A673 (cell line): ENCODE measurements at places on chromosomes 5 and 9. TPM values are rescaled to one million over a fixed set of nuclear protein-coding genes. Genes with fewer than 3 reads are reported as not detected.
A peak's percentile ranks its signal among the peaks of the same experiment; 100 is the strongest.

DNA sequence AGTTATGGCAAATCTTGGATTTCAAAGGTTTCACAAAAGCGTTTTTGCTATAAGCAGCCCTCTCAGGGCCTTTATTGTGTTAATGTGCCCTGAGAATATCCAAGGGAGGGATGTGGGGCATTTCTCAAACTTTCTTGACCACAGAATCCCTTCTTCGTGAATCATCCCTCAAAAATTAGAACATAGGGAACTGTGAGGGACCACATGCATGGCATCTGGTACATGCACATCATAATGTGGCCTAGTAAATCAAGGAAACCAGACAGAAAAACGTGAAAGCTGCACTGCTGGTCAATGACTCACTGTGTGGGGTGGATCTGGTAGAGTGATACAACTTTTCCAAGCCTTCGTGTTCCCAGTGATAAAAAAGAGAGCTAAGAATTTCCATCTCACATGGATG lies 22.4 kb downstream of the DDX31 start:
- no peak overlapping the region for H3K27ac ChIP-seq
- H3K4me3 ChIP-seq, result no peak overlapping the region
- H3K36me3 ChIP-seq, result peaks cover 60% of the 10 kb centered on the region
- DNase-seq, result no peak
- H3K27me3 ChIP-seq, result no peaks in the 10 kb centered on the region

Gene TERT
- total RNA-seq, result 14.2 and 17.1 TPM in 2 replicates

GRCh38 chr9:128911529-128912035 lies 9.2 kb upstream of the PHYHD1 start:
- H3K4me1 ChIP-seq, result peaks cover 16% of the 10 kb centered on the region
- no peaks in the 10 kb centered on the region for H3K27me3 ChIP-seq
- peak; percentile 54 for DNase-seq
- H3K27ac ChIP-seq, result peak overlapping the region; percentile 52
- no peak overlapping the region for H3K4me3 ChIP-seq

DNA sequence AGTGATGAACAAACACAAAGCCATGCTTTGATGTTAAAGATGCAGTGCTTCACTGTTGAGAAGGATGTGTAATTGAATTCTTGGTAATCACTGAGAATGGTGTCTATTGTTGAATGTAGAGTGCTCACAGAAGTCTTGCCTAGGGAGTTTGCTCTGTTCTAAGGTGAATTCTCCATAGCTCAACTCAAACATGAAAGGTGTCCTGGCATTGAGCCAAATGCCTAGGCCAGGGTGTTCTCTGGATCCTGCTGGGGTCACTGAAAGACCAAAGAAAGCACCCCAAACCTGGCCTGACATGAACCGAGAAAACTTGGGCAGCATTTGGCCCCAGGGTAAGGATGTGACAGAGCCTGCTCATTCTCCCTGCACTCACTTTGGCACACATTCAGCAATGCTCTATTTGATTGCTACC lies 217.3 kb downstream of the ARL15 start:
- H3K4me1 ChIP-seq, result peaks cover 9% of the 10 kb centered on the region
- no peaks in the 10 kb centered on the region for H3K27me3 ChIP-seq
- H3K27ac ChIP-seq, result no peak overlapping the region
- H3K4me3 ChIP-seq, result no peak overlapping the region
- DNase-seq, result no peak

Gene OR1L8
- total RNA-seq, result not detected in 2 replicates

DNA sequence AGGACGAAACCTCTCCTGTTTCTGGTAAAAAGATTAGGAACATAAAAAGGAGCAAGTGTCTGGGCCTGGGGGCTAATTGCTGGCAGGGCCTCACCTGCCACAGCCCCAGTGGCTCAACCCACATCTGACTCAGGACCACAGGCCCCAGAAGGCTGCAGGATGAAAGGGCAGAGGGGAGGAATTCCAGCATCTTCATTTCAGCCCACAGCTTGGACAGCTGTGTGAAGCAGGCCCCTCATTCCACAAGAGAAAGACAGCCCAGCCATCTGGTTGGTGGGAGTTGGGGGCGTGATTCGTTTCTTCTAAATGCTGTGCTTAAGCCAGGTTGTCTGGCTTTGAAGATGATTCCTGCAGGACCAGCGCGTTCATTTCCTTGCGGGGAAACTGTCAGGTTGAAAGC lies 29.1 kb downstream of the NKX2-5 start:
- no peak overlapping the region for H3K4me3 ChIP-seq
- DNase-seq, result no peak
- H3K27ac ChIP-seq, result no peak overlapping the region
- H3K27me3 ChIP-seq, result no peaks in the 10 kb centered on the region
- H3K36me3 ChIP-seq, result no peaks in the 10 kb centered on the region

DNA sequence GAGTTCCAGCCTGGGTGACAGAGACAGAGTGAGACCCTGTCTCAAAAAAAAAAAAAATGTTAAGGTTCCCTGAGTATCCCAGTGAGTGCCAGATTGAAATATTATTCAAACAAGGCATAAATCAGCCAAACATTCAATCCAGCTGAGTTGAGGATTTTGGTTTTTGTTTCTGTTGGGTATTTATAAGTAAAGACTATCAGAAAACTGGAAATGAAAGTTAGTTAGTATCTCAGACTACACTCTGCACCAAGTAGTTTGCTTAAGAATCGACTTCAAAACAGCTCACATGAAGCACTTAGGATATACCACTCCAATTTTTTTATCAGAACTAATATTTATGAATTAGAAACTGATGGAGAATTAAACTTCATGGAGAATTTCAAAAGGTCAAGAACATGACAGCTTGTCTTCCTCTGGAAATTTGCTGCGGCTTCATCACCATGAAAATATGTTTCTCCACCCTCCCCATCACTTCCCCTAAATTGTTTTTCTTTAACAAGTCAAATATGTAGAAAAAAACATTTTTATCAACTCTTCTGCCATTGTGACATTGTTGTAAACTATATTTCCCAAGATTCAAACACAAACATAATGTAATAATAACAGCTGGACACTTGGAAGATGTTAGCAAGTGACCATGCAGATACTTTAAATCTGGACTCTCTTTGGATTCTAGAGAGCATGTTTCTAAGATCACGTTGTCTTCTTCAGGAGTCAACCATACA lies 110.0 kb upstream of the PTGER4 start:
- H3K36me3 ChIP-seq, result no peaks in the 10 kb centered on the region
- no peak for DNase-seq
- no peaks in the 10 kb centered on the region for H3K4me1 ChIP-seq

DNA sequence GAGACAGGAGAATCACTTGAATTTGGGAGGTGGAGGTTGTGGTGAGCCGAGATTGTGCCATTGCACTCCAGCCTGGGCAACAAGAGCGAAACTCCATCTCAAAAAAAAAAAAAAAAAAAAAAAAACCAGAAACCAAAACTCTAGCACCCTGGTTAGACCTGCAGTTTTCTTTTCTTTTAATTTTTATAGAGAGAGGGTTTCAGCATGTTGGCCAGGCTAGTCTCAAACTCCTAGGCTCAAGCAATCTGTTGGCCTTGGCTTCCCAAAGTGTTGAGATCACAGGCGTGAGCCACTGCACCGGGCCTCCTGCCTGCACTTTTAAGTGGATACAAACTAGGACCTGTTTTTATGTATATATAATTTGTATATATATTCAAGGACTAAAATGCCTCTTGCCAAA lies 12.9 kb upstream of the MTMR12 start:
- no peak overlapping the region for H3K4me3 ChIP-seq
- DNase-seq, result no peak
- no peaks in the 10 kb centered on the region for H3K27me3 ChIP-seq

GRCh38 chr5:41403846-41404245 lies 106.6 kb downstream of the PLCXD3 start:
- H3K4me3 ChIP-seq, result no peak overlapping the region
- H3K27ac ChIP-seq, result no peak overlapping the region
- H3K4me1 ChIP-seq, result no peaks in the 10 kb centered on the region
- DNase-seq, result no peak

Gene QRFP
- total RNA-seq, result not detected in 2 replicates

Gene SLC23A1
- total RNA-seq, result not detected in 2 replicates

Gene GMCL2
- total RNA-seq, result not detected in 2 replicates

- no peaks in the 10 kb centered on the region for H3K27me3 ChIP-seq
- H3K36me3 ChIP-seq, result no peaks in the 10 kb centered on the region
- H3K4me3 ChIP-seq, result no peak overlapping the region
- DNase-seq, result no peak
- no peak overlapping the region for H3K27ac ChIP-seq
These were observed 28.1 kb downstream of the CPEB4 start for GRCh38 chr5:173916233-173916632.

Gene CCDC180
- 0.34 and 0.66 TPM in 2 replicates for total RNA-seq

- no peak overlapping the region for H3K27ac ChIP-seq
- no peak overlapping the region for H3K4me3 ChIP-seq
- no peaks in the 10 kb centered on the region for H3K36me3 ChIP-seq
- H3K27me3 ChIP-seq, result no peaks in the 10 kb centered on the region
- no peak for DNase-seq
- H3K4me1 ChIP-seq, result no peaks in the 10 kb centered on the region
These were observed 192.4 kb upstream of the PUM3 start for GRCh38 chr9:3036333-3036700.

- no peaks in the 10 kb centered on the region for H3K36me3 ChIP-seq
- H3K27me3 ChIP-seq, result no peaks in the 10 kb centered on the region
- no peak overlapping the region for H3K4me3 ChIP-seq
- H3K4me1 ChIP-seq, result peaks cover 6% of the 10 kb centered on the region
These were observed 467.5 kb downstream of the EFNA5 start for GRCh38 chr5:107203243-107203642.

DNA sequence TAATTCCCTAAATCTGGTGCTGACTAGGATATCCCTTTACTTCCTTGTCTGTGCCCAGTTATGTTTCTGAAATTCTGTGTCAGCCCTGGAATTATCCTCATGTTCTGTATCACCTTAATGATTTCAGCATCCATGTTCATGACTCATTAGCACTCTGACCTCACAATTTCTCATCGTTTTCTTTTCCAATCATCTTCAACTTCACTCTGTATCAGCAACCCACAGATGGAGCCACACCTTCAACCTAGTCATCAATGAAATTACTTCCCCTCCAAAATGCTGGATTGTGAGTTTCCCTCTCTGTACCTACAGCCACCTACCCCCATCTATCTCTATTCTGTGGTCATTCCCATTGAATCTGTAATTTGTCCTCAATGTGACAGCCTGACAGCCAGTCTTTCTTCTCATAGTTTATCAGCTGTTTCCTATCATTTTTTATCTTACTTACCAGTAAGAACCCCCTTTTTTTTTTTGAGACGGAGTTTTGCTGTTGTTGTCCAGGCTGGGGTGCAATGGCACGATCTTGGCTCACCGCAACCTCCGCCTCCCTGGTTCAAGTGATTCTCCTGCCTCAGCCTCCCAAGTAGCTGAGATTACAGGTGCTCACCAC lies 3.1 kb upstream of the IL6ST start:
- H3K27me3 ChIP-seq, result no peaks in the 10 kb centered on the region
- H3K27ac ChIP-seq, result no peak overlapping the region
- H3K4me1 ChIP-seq, result peaks cover 10% of the 10 kb centered on the region
- DNase-seq, result no peak
- H3K4me3 ChIP-seq, result no peak overlapping the region
- H3K36me3 ChIP-seq, result no peaks in the 10 kb centered on the region

Gene TICAM2
- total RNA-seq, result 0.32 and 1.3 TPM in 2 replicates

GRCh38 chr9:133587466-133587865 lies 21.7 kb downstream of the FAM163B start:
- H3K4me1 ChIP-seq, result peaks cover 25% of the 10 kb centered on the region
- no peak overlapping the region for H3K4me3 ChIP-seq
- no peak for DNase-seq
- H3K27me3 ChIP-seq, result no peaks in the 10 kb centered on the region

Gene GRIN1
- 0.17 and 0.52 TPM in 2 replicates for total RNA-seq

Gene OR1L4
- not detected in 2 replicates for total RNA-seq

Gene PCDHB12
- total RNA-seq, result 5.1 and 6.7 TPM in 2 replicates

DNA sequence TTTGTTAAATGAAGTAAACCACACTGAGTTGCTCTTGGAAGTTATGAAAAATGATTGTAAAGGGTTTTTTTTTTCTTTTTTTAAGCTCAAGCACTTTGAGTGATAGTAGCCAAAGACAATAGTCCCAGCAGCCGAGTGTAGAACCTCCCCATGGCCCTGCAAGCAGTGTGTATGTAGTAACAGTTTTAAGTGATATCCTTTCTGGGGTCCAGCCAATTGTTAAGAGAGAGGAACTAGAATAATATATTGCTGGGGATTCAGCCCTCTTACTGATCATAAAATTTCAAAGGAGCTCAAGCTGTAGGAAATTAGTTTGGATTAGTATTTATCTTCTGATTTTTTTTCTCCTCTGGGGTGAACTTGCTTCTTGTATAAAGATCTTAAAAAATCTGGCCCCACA lies 43.2 kb downstream of the NPR3 start:
- no peaks in the 10 kb centered on the region for H3K4me1 ChIP-seq
- H3K4me3 ChIP-seq, result no peak overlapping the region
- DNase-seq, result no peak
- no peak overlapping the region for H3K27ac ChIP-seq
- no peaks in the 10 kb centered on the region for H3K27me3 ChIP-seq
- H3K36me3 ChIP-seq, result no peaks in the 10 kb centered on the region

GRCh38 chr5:34499001-34499734 lies 157.0 kb upstream of the RAI14 start:
- H3K36me3 ChIP-seq, result no peaks in the 10 kb centered on the region
- peak; percentile 13 for DNase-seq
- no peak overlapping the region for H3K27ac ChIP-seq
- no peaks in the 10 kb centered on the region for H3K27me3 ChIP-seq
- H3K4me1 ChIP-seq, result peaks cover 6% of the 10 kb centered on the region

GRCh38 chr5:160621526-160621925 lies 199.9 kb downstream of the PTTG1 start:
- no peak overlapping the region for H3K27ac ChIP-seq
- peaks cover 26% of the 10 kb centered on the region for H3K27me3 ChIP-seq
- H3K4me3 ChIP-seq, result no peak overlapping the region

Gene PCDHB4
- total RNA-seq, result 2.4 and 2.7 TPM in 2 replicates

- H3K4me1 ChIP-seq, result no peaks in the 10 kb centered on the region
- H3K36me3 ChIP-seq, result no peaks in the 10 kb centered on the region
- DNase-seq, result no peak
- no peaks in the 10 kb centered on the region for H3K27me3 ChIP-seq
- H3K4me3 ChIP-seq, result no peak overlapping the region
- no peak overlapping the region for H3K27ac ChIP-seq
These were observed 174.0 kb downstream of the TMC1 start for GRCh38 chr9:72695365-72695764.

Gene GFPT2
- 0.82 and 1.2 TPM in 2 replicates for total RNA-seq

DNA sequence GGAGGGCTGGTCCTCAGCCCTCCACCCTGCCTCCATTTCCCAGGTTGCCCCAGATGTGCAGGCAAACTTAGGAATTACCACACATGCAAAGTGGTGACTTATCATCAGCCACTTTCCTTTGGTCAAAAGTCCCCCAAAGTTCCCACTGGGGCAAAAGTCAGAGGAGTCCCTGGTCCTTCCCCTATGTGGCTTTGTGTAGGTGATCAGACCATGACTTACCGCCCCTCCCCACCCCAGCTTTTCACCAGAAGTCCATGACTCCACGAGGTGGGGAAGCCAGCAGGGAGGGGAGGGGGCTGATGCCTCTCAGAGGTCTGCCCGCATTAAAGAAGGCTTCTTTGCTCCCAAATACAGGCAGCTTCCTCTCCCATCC lies 5.8 kb downstream of the TRAF1 start:
- H3K36me3 ChIP-seq, result no peaks in the 10 kb centered on the region
- peaks cover 18% of the 10 kb centered on the region for H3K4me1 ChIP-seq
- DNase-seq, result no peak
- H3K27me3 ChIP-seq, result no peaks in the 10 kb centered on the region

- H3K27me3 ChIP-seq, result no peaks in the 10 kb centered on the region
- no peak overlapping the region for H3K27ac ChIP-seq
- H3K4me3 ChIP-seq, result no peak overlapping the region
- no peak for DNase-seq
These were observed 104.0 kb downstream of the PLCXD3 start for GRCh38 chr5:41406424-41406823.
